ENCODE measurements at places on chromosomes 1 and 21.

DNA sequence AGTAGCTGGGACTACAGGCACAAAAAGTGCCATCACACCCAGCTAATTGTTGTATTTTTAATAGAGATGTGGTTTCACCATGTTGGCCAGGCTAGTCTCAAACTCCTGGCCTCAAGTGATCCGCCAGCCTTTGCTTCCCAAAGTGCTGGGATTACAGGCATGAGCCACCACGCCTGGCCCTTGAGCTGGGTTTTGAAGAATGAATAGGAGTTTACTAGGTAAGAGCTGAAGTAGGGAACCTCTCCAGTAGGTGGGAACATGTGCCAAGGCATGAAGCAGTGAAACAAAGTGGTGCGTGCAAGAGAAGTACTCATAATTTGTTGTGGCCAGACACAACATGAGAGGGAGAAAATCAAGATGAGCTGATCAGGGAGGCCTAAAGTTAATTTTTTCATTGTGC, 55.8 kb downstream of the MAST2 start:
- DNase-seq: no peak

- no peak for DNase-seq
Observed at GRCh38 chr1:235648954-235649367, 623 bp downstream of the GNG4 start.

DNA sequence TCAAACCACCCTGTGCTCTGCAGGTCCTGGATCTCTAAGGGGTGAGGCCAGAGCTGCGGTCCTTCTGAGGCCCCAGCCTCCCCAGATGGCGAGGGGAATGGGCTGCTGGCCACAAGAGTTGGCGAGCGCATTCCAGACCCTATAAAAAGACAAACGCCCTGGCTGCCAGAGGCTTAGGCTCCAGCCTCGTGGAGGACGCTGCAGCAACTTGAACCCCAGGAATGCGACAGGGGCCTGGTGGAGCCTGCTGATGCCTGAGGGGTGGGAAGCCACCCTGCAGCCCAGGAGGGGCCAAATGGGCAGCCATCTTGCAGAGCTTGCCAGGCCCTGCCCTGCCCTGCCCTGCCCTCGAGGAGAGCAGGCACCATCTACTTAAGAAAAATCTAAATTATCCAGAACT, 8.6 kb downstream of the CACNA1S start:
- DNase-seq: no peak

DNA sequence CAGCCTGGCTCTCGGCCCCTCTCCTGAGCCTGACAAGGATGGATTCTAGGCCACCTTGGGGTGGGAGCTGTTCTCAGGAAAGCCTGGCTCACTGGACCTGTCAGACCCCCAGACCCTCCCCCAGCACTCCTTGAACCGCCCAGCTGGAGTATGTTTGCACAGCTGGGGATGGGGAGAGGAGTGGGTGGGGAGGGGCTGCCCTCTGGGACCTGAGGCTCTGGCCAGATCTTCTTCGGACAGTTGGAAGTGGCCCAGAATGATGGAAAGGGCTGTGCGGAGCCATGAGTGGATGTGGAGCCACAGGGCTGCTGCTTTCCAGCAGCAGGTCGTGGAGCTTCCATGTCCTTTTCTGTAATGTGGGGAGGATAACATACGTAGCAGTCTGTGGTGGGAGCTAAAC, 43.0 kb upstream of the TRABD2B start:
- DNase-seq: no peak

GRCh38 chr1:171379846-171380245, 65.9 kb downstream of the FMO4 start:
- no peak for DNase-seq

DNA sequence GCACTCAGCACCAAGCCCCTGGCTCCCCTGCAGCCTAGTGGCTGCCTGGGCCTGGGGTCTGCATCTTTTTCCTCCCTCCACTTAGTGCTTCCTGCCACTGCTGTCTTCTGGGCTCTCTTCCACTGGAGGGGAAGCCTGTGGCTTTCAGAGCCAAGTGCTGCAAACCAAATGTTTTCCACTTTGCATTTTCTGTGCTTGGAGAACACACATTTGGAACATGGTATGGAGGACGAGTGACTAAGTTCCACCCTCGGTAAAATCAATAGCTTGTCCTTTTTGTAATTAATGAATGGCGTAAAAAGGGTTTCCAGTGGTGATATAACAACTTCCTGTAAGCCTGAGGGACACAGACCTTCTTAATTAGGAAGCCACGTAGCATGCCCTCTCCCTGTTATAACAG, 10.1 kb upstream of the GPR153 start:
- DNase-seq: no peak

DNA sequence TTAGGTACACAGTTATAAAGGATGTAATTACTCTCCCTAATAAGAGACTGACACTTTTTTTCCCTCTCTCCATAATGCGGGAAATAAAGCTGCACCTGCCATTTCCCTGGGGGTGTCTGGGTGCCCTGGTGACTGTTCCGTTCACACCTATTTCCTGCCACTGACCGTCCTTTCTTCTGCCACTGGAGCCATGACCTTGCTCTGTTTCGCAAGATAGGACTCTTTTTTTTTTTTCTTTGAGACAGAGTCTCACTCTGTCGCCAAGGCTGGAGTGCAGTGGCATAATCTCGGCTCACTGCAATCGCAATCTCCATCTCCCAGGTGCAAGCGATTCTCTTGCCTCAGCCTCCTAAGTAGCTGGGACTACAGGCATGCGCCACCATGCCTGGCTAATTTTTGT, 66.1 kb upstream of the SERBP1 start:
- DNase-seq: no peak

DNA sequence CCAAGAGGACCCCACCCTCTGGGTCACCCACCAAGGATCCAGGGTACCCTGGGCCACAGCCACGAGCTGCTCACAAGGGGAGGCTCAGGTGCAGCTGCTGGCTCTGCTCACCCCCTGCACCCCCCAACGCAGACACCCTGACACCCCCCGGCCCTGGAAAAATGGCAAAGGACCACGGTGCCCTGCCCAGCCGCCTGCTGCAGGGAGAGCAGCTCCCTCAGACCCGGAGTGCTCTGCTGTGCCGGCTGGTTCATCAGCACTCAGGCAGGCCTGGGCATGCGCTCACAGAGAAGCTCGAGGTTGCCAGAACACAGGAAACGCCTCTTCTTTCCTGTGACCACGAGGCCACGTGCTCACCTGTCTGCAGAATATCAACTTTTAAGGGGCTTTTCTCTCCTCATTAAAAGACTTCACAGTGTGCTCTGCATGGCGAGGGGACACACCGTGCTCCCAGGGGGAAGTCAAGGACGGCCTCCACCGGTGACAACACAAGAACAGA, 4.3 kb upstream of the C1QTNF12 start:
- DNase-seq: no peak

DNA sequence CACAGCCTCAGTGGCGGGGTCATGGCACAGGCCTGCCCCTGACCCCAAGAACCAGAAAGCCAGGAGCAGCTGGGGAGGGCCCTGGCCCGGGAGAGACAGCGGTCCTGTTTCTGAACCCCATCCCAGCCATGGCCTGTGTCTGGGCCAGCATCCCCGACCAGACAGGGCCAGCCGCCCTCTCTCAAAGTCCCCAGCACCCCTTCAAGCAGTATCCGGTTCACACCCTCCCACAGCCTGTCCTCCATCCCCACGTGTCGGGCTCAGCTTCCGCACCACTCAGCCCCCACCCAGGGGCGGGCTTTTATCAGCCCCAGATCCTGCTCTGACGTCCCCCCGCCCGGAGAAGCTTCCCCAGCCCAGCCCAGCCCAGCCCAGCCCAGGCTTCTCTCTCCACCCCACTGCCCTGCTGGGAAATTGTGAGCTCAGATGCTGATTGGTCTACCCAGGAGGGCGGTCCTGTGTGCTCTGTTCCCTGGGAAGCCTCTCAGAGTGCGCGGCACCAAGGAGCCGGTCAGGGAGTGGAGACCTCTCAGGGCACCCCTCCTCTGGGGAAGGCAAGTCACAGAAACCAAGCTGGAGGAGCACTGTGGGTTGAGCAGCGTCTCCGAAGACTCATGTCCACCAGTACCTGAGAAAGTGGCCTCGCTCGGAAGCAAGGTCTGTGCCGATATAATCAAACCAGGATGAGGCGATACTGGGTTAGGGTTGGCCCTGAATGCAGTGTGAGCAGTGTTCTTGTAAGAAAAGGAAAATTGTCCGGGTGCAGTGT, 4.7 kb upstream of the FAAP20 start:
- peak; percentile 80 for DNase-seq

DNA sequence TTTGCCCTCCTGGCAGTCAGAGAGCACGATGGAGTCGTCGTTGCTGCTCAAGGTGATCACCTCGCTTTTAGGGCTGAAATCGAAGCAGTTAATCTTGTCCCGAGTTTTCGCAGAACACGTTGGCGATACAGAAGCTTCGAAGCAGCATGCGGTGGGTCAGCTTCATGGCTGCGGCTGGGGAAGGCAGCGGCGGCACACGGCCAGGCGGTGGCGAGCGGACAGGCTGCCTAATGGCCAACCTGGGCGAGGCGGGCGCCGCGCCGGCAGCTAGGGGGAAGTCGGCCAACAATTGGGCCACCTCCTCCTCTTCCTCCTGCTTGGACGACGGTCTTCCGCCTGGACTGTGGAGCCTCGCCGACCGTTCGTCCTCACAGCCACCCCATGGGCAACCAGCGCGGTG, 34.8 kb downstream of the CDC7 start:
- DNase-seq: no peak

GRCh38 chr1:216702170-216702569, 21.1 kb downstream of the ESRRG start:
- no peak for DNase-seq

- no peak for DNase-seq
Observed at GRCh38 chr1:201143726-201144635, 10.3 kb downstream of the TMEM9 start.

DNA sequence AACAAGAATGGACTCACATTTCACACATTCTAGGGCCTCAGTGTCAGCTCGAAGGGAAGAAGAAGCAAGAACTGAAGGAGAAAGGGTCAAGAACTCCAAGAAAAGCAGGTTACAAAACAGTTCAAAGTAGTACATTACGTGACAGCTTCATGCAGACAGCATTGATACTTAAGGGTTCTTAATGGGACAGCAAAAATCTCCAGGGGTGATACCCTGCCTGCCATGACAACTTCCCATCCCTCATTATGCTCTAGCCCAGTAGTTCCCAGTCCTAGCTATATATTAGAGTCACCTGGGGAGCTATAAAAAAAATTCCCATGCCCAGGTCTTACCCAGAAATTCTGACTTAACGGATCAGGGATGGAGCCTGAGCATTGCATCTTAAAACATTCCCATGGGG, 51.2 kb upstream of the PROX1 start:
- DNase-seq: no peak

DNA sequence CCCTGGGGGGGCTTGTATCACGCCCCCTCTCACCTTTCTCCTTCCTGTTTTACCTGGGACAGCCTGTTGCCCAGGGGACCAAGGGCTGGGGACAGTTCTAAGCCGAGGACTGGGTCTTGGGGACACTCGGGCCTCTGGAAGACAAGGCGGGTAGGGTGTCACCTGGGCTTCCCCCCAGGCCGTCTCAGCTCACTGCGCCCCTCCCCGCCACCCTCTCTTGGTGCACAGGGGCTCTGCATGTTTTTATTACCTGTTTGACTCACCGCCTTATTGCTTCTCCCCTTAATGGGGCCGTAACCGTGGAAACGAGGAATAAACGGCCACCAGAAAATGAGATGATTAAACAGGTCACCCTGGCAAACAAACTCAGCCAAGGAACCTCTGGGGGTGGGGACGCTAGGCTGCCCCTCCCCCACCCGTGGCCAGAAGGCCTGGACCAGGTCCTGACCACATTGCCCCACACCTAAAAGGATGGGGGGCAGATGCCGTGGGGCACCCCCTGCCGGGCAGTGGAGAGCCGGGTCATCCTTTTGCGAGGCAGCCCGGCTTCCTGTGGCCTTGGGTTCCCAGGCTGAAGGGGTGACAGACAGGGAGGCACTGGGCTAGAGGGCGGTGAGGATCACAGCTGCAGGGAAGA, 109.9 kb downstream of the CASZ1 start:
- DNase-seq: no peak

- no peak for DNase-seq
Observed at GRCh38 chr1:30418939-30419720, 304.3 kb downstream of the MATN1 start.

GRCh38 chr21:34612056-34612455, 2.9 kb downstream of the RCAN1 start:
- DNase-seq: no peak

- DNase-seq: no peak
Observed at GRCh38 chr1:243837907-243838535, 12.0 kb downstream of the AKT3 start.

DNA sequence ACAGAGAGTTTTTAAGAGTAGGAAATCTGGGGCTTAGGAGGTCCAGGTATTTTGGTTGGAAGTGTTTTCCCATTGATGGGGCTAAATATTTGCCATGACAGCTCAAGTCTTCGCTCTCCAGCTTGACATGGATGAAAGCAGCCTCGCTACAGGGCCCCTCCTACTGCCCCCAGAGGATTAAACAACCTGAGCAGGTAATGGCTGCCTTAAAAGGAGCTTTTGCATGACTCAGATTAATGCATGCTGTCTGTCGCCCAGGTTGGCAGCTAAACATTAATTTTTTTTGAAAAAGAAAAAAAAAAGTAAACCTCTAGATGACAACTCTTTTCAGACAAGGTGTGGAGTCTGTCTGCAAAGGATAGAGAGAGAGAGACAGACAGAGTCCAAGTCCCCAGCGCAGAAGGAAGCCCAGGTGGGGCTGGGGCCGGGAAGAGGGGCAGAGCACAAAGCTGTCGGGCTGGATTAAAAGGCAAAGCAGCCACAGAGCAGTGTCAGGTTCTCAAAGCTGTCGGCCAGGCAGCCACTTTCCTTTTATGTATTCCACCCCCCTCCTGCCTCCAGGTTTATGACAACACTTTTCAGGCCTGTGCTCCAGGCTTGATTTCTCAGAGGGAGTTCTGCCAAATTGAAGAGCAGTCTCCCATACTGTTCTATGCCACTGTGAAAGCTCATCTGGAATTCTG, 127.9 kb downstream of the CLIC6 start:
- no peak for DNase-seq

DNA sequence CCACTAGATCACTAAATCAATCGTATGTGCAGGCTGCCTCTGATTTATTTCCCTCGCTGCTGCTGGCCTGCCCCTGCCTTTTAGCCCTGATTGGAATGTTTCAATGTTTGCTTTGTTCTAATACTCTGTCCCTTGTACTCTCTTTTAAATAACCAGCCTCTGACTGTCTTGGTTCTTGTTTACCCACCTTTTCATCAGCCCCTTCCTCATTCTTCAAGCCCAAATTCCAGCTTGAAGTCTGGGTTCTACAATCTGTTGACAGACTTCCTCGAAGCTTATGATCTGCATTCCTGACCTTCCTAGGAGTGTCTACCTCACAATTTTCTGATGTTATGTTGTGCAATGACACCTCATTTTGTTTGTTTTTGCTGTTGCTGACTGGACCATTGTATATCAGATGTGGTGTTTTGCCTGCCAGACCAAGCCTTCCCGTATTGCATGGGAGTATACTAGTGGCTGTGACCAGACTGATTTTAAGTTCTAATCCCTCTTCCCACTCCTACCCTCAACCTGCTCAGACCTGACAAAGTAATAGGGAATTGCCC, 46.6 kb upstream of the APOBEC4 start:
- DNase-seq: no peak
